HCT116 (cell line): ENCODE measurements at places on chromosomes 11 and 22. TPM values are rescaled to one million over a fixed set of nuclear protein-coding genes. Genes with fewer than 3 reads are reported as not detected.

Gene SULT4A1
- total RNA-seq = 8.4 TPM

Gene MN1
- 2.9 TPM for total RNA-seq

Gene PDHX
- total RNA-seq = 36.6 TPM

Gene CCDC157
- 2.1 TPM for total RNA-seq

Gene RFPL1
- total RNA-seq = not detected

Gene MRGPRX3
- not detected for total RNA-seq

Gene APOBEC3H
- 1.8 TPM for total RNA-seq

Gene CRY2
- 18.0 TPM for total RNA-seq

Gene MAML2
- total RNA-seq = 2.6 TPM

Gene LINC01488
- total RNA-seq = not detected

Gene SEPTIN3
- 9.3 TPM for total RNA-seq

Gene BRSK2
- 14.0 TPM for total RNA-seq

DNA sequence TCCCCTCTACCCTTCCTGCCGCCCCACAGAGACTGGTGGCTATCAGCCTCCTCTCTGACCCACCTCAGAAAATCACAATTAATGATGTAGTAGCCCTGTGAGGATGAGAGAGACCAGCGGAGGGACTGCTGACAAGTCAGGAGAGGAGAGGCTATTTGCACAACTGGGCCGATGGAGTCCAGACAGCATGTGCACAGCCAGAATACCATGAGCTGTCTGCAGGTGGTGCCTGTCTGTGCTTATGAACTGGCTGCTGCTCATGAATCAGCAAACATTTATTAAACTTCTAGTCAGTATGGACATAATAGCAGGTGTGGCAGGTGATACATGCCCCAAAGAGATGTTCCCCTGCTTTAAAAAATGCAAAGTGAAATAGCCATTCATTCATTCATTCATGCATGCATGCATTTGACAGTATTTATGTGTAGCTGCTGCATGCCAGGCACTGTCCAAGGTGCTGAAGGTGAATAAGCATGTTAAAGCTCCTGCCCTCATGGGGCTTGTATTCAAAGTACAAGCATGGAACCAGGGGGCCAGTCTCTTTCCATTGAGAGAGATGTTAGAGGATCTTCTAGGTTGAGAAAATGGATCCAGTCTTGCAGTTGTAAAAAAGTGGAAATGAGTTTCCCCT lies 141.3 kb downstream of the GRIK4 start:
- DNase-seq = no peak

DNA sequence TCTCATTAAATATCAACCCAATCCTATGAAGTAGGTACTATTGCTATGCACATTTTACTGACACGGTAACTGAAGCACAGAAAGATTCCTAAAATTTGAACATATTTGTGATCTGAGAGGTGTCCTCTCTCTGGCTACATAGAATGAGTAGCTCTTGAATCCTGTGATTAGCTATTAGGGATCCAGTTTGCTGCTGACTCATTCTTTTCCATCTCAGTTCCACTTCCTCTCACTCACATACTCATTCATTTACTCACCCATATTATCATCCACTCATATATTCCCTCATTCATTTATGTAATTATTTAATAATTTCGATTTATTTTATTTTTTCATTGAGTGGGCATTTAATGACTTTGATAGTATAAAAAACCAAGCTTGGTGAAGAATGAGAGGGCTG lies 42.7 kb downstream of the OR5B17 start:
- DNase-seq = no peak

DNA sequence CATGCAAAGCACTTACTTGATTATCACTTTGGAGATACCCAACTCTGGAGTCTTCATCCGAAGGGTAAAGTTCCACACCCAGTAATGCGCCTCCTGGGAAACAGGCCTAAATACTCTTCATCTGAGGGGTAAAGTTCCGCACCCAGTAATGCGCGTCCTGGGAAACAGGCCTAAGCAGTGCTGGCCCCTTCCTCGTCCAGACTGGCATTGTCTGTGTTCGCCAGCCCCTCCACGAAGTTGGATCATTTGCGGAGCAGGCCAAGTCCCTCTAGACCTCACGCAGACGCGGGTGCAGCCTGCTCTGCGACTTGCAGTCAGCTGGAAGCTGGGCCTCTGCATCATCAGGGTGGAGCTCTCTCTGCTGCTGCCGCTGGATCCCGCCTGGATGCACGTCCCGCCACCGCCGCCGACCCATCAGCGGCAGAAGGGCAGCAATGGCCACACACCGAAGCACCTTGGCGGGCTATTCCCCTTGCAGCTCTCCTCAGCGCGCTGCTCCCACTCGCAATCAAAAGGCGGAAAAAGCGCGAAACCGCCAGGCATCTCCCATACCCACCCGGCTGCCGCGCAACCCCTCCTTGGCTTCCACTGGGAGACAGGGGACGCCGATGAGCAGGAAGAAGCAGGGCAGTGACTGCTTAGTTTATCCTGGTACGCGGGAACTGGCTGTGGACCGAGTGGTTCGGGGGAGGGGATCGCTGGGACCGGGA lies 34.1 kb upstream of the GLYATL1 start:
- no peak for DNase-seq

GRCh38 chr11:46521961-46522681 lies 71.7 kb downstream of the AMBRA1 start:
- no peak for DNase-seq

DNA sequence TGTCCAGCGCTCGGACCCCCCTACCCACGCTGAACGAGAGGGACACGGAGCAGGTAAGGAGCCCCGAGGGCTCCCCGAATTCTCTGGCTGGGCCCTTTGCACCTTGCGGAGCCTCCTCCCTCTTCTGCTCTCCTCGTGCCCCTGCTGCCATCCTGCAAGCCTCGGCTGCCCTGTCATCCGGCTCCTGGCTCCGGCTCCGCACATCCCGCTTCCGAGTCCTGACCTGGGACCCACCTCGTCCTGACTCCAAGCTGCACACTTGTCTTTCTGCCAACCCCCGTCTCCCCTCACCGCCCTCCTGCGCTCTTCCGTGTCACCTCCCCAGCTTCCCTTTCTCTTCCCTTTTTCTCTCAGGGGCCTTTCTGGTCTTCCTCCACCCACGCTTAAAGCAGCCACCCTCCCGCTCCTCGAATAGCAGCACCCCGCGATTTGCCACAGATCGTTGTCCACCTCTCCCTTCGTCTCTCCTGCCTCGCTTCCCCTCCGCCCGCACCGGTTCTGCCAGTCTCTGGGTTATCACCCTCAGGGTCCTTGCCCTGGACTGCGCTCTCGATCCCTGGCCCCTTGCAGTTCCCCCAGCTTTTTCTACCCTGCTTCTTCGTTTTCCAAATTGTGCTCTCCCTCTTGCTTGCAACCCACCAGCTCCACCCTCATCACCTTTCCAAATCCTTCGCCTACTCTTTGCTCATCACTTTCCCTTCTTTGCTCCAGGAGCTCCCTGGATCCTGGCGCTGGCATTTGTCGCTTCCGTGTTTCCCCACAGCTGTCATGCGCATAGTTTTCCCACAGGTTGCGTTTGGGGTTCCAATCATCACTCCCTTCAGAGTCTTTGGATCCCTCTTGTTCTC lies 822 bp downstream of the MARK2 start:
- DNase-seq = no peak

DNA sequence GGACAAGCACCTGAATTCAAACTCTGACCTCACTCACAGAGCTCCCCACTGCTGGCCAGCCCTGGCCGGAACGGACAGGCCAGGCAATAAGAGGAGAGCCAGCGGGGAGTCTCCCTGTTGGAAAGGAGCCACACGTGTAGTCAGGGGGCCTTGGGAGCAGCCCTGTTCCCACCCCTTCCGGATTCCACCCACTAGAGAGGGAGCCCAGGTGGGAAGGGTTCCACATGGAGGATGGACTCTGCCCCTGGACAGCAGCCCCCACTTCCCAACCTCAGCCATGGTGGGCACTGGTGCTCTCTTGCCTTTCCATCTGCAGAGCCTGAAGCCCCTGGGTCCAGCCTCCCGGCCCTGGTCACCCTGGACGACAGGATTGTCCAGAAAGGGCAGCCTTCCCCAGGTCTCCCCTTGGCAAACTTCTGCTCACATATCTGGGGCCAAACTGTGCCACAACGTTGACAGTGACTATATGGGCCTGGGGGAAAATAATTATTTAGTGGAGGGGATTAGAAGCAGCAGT lies 7.5 kb upstream of the APOBEC3A start:
- DNase-seq = no peak

GRCh38 chr11:100182927-100183326 lies 504.2 kb upstream of the ARHGAP42 start:
- DNase-seq = no peak

GRCh38 chr11:706439-706956 lies 467 bp downstream of the EPS8L2 start:
- DNase-seq = no peak

GRCh38 chr22:29299136-29299900 lies 7.1 kb upstream of the GAS2L1 start:
- DNase-seq = no peak

DNA sequence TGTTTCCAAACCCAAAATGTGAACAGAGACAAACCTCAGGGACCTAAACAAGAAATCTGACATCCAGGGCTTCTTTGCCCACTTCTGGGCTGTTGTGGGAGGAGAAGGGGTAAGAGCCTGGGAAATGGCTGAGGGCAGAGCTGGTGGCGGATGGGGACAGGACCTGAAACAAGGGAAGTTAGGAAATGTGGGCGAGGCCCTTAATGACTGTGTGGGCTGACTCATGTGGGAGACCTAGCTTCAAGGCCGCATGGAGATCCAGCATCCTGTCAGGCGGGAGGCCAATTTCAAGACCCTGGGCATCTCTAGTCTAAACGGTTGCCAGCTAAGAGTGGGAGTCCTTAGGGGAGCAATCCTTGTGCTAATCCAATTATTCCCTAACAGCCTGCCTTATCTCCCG lies 2.1 kb upstream of the OAF start:
- no peak for DNase-seq

- DNase-seq = no peak
Observed at GRCh38 chr11:134574425-134574824, 162.4 kb upstream of the B3GAT1 start.

GRCh38 chr11:123797114-123797513 lies 9.0 kb downstream of the OR6M1 start:
- DNase-seq = no peak

- no peak for DNase-seq
Observed at GRCh38 chr11:91459840-91460239, 764.8 kb upstream of the FAT3 start.

- DNase-seq = no peak
Observed at GRCh38 chr22:20761536-20761935, 12.4 kb upstream of the SERPIND1 start.

DNA sequence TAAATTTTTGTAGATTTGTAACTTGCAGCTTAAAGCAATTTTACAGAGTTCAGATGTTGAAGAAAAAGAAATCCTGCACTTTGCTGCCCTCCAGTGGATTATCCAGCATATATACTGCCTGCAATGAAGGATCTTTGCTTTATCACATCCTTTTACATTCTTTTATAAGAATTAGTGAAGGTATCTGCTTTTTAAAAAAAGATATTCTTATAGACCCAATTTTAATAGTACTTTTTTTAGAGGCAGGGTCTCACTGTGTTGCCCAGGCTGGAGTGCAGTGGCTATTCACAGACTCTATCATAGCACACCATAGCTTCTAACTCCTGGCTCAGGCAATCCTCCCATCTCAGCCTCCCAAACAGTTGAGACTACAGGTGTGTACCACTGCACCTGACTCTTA lies 60.7 kb downstream of the TTC17 start:
- peak; percentile 2 for DNase-seq

DNA sequence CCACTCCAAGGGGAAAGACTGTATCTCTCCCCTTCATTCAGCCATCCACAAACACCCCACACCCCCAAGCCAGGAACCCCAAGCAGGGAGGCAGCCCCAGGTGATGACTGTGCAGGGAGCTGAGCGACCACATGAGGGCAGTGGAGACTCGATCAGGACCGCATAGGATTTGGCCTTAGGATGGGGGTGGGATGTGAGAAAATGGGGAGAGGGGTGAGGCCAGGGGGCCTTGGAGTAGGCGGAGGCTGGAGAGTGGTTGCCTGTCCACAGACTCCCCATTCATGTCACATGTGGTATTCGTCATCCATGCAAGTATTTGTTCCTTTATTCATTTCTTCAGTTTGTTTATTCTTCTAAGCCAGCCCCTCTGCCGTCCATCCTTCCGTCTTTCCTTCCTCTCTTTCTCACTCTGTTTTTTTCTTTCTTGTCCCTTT lies 2.7 kb upstream of the RHOD start:
- no peak for DNase-seq

GRCh38 chr11:60917267-60917666 lies 3.3 kb downstream of the TMEM109 start:
- no peak for DNase-seq

DNA sequence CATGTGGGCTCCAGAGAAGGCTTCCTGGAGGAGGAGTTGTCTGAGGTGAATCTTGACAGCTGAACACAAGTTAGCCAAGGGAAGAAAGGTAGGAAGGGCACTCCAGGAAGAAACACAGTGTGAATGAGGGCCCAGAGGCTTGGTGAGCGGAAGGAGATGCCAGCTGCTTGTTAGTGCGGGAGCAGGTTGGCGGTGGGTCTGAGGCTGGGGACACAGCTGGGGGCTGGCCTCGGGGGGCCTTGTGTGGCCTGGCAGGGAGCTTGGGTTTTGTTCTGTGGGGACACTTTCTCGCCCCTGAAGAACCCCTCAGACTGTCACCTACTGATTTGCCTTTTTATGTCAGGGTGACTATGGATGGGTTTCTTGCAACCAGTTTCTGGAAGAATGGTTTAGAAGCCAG lies 160.0 kb downstream of the ST3GAL4 start:
- no peak for DNase-seq

DNA sequence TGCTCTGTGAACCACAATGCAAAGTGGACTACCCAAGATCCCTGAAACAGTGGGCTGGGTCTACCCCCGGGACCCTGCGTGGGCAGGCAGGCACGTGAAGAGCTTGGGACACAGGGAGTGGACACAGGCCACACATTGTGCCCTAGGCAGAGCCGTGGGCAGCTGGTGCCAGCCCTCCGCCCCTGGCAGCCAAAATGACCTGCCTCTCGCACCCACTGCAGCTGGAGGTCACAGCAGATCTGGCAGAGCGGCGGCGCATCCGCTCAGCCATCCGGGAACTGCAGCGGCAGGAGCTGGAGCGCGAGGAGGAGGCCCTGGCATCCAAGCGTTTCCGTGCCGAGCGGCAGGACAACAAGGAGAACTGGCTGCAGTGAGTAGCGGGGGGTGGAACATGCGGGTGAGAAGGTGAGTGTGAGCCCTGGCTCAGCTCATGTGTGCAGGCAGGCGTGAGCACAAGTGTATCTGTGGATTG lies 6.7 kb downstream of the SMTN start:
- DNase-seq = no peak

- DNase-seq = no peak
Observed at GRCh38 chr22:43320943-43321900, 21.9 kb downstream of the SCUBE1 start.

DNA sequence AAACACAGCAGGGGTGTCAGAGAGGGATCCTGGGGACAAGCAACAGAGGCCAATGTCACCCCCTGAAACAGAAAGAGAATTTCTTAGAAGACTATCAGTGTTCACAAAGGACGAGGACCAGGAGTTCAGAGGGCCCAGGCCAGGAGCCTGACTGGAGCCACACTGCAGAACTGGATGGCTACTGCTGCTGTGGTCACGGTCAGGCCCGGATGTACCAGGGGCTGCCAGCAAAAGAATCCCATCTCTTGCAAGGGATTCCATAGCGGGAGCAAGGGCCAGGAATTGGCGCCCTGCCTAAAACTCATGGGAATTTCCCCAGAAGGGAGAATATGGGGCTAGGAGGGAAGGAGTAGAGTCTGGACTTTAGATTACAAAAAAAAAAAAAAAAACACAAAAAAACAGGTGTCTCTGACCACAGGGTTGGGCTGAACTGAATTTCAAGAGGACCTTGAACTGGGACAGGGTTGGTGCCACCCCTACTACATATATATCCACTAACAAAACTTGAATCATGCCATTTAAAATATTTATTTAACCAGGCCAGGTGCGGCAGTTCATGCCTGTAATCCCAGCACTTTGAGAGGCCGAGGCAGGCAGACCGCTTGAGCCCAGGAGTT lies 15.7 kb upstream of the KCTD14 start:
- no peak for DNase-seq
